NT2/D1 (cell line): ENCODE measurements at places on chromosomes 3 and 15.

DNA sequence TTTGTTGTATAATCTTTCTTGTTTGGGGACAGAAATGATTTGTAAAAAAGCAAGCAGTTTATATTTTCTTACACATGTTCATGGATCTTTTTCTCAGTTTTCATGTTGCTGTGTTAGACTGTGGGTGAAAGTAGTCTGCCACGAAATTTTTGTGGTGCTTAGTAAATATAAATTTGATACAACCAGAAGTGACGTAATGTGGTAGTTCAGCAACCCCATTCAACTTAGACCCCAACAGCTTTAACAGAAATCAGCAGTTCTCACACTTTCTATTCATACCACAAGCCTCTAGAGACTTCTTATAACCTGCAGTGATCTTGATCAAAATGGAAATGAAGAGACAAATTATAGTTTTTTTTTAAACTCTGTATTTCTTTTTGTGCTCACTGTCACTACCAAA is 120.2 kb upstream of the IGSF10 start:
- DNase-seq: no peak

GRCh38 chr3:184788751-184789150 is 23.2 kb upstream of the VPS8 start:
- no peak for DNase-seq

- no peak for DNase-seq
These were observed 107.8 kb downstream of the MYRIP start for GRCh38 chr3:39917065-39917773.

GRCh38 chr3:106004137-106004681 is 135.4 kb upstream of the CBLB start:
- DNase-seq: no peak

GRCh38 chr3:169009453-169009852 is 654.1 kb downstream of the MECOM start:
- DNase-seq: no peak

DNA sequence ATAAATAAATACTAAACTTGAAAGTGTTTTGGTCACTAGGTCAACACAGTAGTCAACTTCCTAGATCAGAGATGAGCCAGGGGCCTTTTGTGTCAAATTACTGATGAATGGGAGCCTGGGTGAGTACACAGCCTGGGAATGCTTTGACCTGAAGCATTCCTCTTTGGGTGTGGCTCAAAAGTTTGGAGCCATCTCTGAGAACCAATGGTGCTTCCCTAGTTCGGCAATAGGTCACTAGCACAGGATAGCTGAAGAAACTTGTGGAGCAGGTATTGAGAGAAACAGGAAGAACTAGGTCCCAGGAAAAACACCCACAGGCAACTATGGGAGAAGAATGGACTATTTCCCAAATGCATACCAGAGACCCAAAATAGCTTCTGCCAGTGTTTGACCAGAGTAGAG is 56.6 kb upstream of the PLXND1 start:
- DNase-seq: no peak

DNA sequence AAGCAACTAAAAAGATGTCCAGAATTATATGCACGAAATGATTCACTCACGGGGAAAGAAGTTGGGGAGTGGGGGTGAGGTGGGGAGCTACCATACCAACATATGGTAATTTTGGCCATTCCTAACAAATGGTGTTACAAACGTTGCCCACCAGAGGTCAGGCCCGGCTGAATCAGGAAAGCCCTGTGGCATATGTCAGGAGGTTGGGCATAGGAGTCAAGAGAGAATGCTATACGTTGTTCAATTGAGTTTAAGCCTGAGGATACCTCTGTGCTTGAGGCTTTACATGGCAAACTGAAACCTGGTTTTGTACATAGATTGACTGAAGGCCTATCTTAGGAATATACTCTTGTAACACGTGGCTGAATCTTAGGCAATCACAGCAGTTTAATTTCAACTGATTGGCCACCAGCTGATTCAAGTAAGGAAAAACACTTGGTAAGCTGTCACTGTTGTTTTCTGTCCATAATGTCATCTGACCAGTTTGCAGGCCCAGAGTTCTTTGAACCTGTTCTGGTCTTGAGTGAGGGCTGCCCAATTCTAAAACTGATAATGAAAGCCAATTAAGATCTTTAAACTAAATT is 23.4 kb upstream of the SLC2A2 start:
- DNase-seq: peak; percentile 39

DNA sequence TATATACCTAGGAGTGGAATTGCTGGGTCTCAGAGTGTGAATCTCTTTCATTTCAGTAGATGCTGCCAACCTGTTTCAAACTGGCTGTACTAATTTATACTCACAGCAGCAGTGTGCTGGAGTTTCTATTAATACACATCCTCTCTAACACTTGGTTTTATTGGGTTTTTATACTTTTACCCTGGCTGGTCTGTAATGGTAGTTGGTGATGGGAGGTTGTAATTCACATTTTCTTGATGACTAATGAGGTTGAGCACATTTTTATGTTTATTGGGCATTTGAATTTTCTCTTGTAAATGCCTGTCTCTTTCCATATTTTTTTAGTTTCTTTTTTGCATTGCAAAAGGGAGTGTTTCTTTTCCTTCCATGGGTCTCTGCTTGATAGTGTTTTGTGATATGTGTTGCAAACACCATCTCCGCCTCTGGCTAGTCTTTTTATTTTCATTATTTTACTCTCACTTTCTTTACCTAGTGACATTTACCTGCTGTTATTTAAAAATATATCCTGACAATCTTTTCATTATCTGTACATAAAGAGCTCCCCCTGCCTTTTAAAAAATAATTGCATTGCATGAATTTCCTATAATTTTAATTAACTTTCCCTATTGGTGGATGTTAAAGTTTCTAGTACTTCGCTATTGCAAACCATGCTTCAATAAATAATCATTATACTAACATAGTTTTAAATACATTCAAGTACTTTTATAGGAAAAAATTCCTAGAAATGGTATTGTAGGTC is 49.0 kb upstream of the GCNT3 start:
- DNase-seq: no peak

DNA sequence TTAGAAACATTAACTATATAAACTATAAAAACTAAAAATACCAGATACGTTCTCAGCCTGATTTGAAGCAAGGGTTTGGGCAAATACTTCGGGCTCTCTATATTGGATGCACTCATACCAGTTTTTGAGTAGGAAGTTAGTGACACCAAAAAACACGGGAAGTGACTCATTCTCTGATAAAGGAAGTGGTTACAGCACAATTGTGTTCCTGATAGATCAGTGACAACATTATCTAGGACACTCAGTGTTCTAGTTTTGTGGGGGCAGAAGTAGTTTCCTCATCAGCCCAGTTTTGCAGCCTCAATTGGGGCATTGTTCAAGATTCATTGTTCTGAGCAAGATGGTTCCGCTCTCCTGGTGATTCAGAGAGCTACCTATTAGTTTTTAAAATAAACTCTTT is 469.6 kb upstream of the DPPA4 start:
- DNase-seq: no peak

GRCh38 chr15:85100186-85100937 is 118.7 kb downstream of the PDE8A start:
- no peak for DNase-seq

DNA sequence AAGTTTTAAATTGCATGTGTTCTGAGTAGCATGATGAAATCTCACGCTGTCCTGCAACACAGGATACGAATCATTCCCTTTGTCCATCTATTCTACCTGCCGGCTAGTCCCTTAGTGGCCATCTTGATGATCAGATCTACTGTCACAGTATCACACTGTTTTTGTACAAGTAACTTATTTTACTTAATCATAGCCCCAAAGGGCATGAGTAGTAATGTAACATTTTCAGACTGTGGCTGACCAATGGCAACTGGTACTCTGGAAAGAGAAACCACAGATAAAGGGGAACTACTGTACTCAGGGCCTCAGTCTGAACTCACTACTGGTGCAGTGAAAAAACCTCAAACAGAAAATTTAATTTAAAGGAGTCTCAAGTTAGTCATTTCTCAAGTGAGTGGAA is 127.3 kb upstream of the MRPL3 start:
- no peak for DNase-seq

- DNase-seq: peak; percentile 23
These were observed 24.8 kb upstream of the RBP1 start for GRCh38 chr3:139564294-139564861.

GRCh38 chr3:96619475-96619874 is 194.9 kb upstream of the EPHA6 start:
- DNase-seq: no peak

DNA sequence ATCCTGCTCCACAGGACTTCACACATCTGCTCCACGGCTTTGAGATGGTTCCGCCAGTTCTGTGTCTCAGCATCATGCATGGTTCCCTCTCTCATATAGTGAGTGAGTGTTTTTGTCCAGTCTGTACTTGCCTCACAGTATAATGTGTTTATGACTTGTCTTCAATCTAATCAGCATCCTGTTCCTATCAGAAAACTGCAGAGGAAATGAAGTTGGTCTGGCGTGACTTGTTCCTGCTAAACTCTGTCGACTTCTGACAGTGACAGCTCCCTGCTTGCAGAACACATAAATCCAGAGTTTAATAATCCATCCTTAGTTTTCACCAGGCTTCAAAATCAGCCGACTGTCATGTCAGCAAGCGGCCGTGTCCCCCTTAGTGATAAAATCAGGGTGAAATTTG is 222.3 kb downstream of the SLCO3A1 start:
- no peak for DNase-seq
